ENCODE measurements at places on chromosomes 4 and X.

DNA sequence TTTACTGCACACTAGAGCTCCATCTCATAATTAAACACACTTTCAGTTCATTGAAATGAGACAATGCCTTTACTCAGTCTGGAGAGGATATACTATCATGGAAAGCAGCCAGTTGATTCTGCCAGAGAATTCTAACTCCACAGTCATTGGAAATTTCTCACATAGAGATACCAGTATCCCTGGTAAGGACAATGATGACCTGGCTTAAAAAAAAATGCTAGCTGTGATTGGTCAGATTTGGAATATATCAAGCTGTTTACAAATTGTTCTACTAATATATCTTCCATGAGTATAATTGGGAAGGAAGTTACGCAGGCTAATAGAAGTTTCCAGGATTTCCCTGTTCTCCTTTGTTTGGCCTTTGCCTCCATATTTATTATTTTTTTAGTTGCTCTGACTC lies 34.5 kb upstream of the TLL1 start:
- no peak for DNase-seq

GRCh38 chr4:184825141-184825895 lies 450 bp downstream of the ACSL1 start:
- peak; percentile 83 for DNase-seq

DNA sequence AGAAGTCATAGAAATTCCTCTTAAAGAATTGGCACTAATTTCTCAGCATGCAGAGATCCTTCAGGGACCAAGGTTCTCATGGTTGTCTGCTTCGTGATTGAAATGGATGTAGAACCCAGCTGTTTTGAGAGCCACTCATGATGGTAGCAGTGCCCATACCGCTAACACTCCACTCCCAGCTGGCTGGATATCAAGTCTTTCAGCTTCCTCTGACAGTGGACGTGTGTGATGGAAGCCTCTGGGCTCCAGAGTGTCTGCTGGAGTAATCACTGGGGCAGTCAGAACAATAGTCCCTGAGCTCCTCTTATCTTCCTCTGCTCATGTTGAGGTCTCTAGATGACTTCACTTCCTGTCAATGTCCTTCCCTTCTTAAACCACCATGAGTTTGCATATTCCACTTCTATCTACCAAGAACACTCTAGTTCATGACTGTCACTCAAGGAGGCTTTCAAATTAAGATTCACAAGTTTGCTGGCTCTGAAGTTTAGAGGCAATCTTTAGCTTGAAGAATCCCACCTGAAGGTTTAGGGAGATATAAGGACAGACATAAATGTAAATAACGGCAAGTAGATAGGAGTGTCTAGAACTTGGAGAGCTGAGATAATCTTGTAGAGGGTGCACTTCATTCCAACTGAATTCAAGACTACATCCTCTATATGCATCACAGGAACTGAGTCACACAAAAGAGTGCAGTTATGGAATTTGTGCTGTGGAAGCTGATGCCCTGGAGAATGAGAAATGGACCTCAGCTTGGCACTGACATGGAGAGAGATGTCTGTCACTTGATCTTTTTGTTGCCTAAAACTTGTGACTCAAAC lies 64.5 kb upstream of the WDR1 start:
- DNase-seq: no peak

GRCh38 chr4:34720571-34720970 lies 1523.7 kb downstream of the ARAP2 start:
- peak; percentile 1 for DNase-seq

GRCh38 chrX:48992341-48992740 lies 9.7 kb downstream of the GRIPAP1 start:
- DNase-seq: no peak

GRCh38 chr4:106421441-106422296 lies 53.1 kb upstream of the GIMD1 start:
- no peak for DNase-seq

- no peak for DNase-seq
Measured at GRCh38 chrX:97109730-97110129, 226.0 kb downstream of the RPA4 start.

DNA sequence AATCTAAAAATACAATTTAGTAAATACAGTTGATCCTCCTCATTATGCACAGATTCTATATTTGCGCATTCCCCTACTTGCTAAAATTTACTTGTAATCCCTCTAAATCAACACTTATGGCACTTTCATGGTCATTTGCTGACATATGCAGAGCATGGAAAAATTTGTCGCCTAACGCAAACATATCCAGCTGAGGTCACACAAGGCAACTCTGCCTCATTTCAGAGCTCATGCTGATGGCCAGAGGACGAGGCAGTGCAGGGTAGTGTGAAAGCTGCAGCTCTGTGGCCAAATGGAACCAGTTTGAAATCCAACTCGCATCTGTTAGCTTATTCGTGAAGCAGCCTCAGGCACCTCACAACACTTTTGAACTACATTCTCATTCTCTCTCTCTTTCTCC lies 39.7 kb upstream of the KLHL2 start:
- DNase-seq: no peak

GRCh38 chr4:24544208-24544988 lies 40.0 kb downstream of the DHX15 start:
- no peak for DNase-seq

DNA sequence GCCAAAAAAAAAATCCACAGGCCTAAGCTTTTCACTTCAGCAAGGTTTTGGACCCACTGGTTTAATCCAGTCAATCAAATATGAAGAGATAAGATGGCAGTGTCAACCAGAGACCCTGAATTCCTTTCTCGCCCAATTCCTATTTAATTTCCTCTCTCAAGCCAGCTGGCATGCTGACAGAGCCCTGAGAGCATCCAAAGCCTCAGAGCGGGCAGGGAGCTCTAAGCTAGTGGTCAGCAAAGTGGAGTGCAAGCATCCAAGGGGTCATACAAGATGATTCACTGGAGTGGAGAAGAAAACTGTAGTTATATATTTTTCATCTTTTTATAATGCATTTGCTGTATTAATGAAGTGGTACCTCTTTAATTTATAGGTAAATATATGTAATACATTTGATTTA lies 37.8 kb upstream of the PRPS2 start:
- DNase-seq: no peak

DNA sequence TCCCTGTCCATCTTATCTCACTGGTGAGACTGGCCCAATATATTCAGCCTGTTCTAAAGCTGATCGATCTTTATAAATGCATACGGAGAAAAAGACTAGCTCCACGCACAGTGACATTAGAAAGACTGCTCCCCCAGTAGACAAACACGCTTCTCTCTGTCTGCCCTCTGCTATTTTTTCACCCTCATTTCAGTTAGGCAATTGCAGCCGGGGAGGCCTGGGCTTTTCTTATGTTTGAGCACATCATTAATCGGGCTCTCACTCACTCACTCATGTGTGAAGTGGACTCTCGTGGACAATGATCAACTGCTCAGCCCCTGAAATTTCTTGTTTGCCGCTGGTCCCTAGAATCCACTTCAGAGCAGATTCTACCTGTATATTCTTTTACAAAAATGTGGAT lies 824.7 kb upstream of the TENM3 start:
- no peak for DNase-seq

DNA sequence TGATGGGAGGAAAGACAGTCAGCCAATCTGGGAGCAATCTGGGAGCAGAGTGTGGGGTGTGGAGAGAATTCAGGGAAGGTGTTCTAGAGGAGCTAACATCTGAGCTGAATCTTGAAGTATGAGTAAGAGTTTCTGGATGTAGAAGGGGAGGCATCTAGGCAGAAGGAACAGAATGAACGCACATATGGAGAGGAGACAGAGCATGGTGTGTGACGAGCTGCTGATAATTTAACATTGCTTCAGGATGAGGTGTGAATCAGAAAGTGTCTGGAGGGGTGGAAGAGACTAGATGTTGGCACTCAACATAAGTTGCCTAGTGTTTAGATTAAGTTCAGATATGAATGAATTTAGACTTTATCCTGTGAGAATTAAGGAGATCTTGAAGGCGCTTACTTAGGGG lies 58.9 kb downstream of the CPE start:
- DNase-seq: no peak

GRCh38 chrX:40570346-40571093 lies 10.2 kb upstream of the ATP6AP2 start:
- peak; percentile 28 for DNase-seq

DNA sequence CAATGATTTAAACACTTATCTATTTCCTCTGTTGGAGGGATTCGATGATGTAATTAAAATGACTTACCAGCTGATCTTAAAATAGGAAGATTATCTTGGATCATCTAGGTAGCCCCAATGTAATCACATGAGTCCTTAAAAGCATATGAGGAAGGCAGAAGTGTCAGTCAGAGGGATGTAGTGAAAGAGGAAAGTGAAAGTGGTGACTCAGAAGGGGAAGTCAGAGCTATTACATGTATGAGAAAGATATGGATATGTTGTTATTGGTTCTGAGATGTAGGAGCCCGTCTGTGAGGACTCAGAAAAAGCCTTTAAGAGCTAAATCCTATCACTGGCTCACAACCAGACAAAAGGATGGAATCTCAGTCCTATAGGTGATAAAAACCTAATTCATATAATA lies 456.4 kb downstream of the DACH2 start:
- DNase-seq: no peak

- no peak for DNase-seq
Measured at GRCh38 chrX:28757290-28757689, 170.0 kb downstream of the IL1RAPL1 start.

DNA sequence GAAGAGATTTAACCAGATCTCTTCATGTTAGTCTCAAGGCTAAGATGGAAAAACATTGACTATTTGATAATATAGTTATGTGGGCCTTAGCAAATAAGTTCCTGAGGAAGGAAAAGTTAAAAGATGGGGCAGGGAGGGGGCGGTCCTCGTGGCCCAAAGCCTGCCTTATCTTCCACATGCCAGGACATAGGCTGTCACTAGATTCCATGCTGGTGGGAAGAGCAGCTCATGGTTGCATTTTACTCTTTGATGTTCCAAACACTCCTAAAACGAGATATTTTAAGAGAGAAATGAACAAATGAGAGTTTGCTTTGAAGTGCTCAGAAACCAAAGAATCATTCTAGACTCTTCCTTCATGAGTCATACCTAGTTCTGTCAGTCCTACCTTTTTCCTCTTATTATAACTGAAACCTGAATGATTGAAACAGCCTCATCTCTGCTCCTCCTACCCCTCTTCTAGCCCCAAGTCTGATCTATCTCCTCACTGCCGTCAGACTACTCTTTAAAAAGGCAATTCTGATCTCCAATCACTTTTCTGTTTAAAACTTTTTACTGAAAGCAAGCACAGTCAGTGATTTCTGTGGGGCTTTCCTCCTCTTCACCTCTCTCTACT lies 25.1 kb downstream of the RAB9B start:
- no peak for DNase-seq

DNA sequence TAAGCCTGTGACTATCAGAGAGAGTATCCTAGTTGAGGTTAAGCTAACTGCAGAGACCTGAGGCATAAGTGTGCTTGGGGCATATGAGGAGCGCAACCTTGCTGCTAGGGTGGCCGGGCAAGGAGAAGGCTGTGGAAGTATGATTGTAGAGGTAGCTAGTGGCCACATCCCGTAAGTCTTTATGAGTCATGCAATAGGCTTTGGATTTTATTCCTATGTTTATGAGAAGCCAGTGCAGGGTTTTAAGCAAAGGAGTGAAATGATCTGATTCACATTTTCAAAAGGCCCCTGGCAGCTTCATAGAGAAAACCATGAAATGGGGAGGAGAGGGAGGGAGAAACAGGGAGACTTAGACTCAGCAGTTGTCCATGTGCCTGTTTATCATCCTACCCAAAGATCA lies 92.1 kb upstream of the WDFY3 start:
- DNase-seq: no peak

All from H7 (cell line).